ENCODE measurements at places on chromosomes 5 and 9.

DNA sequence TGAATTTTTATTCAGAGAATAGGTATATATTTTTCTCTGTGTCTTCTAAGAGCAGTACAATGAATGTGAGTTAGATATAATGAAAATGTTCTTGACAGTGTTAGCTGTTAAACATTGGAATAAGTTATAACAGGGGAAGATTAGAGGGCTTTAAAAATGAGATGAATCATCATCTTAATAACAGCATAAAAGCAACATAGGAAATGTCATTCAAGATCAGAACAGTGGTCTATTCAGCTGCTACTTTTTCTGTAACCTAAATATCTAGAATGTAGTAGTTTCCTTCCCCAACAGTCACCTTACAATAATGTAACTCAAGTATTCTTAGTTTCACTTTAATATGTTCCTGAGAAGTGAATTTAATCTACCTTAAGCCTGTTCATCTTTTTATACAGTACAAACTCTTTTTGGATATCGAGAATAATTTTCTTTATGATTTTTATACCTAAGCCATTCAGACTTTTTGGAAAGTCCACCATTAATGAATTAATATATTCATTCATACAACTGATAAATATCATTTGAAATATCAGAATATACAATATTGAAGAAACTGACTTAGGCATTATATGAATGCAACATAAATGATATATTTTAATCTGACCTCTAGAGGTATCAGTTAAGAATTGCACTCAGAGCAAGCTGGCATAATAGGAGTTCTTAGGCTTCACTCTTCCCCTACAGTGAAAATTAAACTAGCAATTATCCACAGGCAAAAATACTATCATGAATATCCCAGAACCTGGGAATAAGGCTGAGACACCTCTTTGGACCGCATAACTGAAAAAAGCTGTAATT is 66.1 kb upstream of the EDIL3 start:
- peak; percentile 4 for DNase-seq

- no peak for DNase-seq
These were observed 102.2 kb upstream of the CLINT1 start for GRCh38 chr5:157961176-157961575.

DNA sequence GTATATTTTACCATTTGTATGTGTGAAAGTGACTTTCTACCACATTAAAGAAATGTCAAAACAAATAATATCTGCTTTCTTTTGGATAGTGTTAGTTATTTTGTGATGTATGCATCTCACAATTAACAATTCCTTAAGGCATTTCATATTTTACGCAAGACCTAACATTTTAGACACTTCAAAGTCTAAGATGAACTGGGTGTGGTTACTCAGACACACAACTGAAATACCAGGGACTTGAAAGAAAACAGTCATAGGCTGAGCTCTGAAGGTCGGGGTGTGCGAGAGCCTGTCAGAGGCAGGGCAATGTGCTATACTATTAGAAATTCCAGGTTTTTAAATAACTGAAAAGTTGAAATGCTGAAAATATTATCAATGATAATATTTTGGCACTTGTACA is 44.5 kb upstream of the ZNF622 start:
- no peak for DNase-seq

DNA sequence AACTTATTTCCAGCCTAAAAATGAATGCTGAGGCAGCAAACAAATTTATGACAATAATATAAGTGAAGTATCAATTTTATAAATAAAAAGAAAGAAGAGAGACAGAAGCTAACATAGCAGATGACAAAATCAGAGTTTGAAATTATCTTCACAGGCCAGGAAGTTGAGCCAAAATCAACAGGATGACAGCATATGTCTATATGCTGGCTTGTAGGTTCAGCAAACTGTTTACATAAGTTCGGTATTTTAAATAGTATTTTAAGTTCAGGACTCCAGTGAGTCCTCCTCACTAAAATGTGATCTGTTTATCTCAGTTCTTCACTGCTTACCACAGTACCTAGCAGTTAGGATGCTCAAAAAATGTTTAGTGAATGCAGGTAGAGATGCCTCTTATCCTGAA is 359.6 kb upstream of the SMC2 start:
- no peak for DNase-seq

DNA sequence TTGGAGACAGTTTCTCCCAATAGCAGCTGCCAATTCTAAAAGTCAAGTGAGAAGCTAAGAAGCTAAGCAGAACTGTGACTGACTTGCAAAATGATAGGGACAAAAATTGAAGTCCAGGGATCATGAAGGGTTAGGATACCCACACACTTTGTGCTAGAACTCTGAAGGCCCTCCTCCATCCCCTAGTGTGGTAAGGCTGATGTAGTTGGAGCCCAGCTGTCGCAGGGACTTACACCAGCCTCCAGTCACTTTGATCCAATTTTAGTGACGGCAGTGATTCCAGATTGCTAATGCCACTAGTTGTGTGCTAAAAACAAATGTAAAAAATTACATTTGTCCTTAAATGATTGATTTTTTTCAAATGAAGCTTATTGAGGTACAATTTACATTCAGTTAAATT is 742.7 kb upstream of the ZNF608 start:
- DNase-seq = no peak

GRCh38 chr5:133878236-133878555 is 90.2 kb downstream of the C5orf15 start:
- DNase-seq = no peak

DNA sequence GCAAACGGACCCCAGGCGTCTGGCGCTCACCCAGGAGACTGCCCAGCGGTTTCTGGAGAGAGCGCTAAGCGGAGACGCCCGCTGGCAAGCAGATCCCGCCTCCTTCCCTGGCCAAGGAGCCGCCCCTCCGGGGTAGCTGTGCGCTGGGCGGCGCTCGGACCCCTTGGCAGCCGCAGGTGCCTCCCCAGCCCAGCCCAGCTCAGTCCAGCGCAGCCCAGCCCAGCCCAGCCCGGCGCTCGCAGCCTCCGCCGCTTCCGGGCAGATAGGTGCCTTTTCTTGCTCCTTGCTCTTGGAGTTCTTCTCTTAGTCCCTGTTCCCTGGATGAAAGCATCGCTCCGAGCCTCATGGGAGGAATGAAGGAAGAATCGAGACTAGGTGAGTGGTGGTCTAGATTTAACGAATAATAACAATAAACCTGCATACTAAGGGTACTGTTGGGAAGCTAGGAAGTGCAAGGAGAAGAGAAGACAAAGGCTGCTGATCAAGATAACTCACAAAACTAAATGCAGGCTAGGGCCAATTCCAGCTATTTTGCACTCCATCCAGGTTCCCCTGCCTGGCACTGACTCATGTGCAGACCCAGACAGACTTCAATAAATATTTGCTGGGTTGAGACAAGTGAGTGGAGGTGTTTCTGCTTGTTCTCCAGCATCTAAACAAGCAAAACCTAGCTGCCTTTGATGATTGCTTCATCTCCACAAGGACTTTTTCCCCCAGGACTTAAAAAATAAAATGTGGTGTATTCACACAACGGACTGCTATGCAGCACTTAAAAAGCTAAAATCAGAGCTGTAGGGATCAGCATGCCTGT is at the start of gene STK32A:
Gene STK32A, plus strand, starts transcription at position 202 of the 811 bp plus-strand sequence. CDS start 4,609 bp downstream, outside the sequence.
- DNase-seq = no peak

- DNase-seq = no peak
These were observed 17.8 kb downstream of the TICAM2 start for GRCh38 chr5:115584501-115584900.

GRCh38 chr5:39200081-39200480 is 19.3 kb downstream of the FYB1 start:
- no peak for DNase-seq

- DNase-seq = no peak
These were observed 18.3 kb upstream of the MLLT3 start for GRCh38 chr9:20640331-20641187.

- DNase-seq = no peak
These were observed 14.2 kb upstream of the PPP1R2B start for GRCh38 chr5:156835905-156836304.

DNA sequence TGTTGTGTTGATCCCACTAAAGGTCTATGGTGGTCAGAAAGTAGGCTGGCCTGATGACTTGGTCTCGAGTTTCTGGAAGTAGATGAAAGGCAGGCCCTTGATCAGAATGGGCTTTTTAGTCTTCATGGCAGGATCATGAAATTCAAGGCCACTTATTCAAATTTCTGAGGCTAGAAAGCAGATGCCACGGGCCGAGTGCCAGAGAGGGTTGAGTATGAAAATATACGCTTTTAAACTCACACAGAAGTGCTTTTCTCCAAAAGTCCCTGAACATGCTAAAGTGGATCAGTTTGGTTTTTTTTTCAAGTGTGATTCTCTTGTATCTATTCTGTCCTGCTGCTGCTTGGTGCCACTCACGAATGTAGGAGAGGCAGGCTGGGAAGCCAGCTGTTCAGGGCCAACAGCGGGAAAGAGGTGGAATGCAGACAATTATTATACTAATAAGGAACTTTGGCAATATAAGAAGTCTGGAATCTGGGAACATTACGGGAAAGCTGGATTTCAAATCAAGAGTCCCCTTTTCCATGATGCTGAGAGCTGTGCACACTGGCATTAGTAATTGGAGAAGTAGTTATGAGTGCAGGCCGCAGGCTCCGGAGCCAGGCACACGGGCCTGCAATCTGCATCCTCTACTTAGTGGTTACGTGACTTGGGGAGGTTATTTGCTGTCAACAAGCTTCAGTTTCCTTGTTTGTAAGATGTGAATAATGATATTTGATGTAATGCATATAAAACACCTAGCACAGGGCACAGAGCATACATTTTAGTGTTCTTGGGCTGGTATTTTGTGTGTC is 95.8 kb downstream of the LMNB1 start:
- DNase-seq = no peak

- peak; percentile 35 for DNase-seq
These were observed 78.8 kb downstream of the GIN1 start for GRCh38 chr5:103041071-103041676.

- no peak for DNase-seq
These were observed 160.9 kb downstream of the LPAR1 start for GRCh38 chr9:110877374-110877773.

- DNase-seq = no peak
These were observed 631.8 kb downstream of the BNC2 start for GRCh38 chr9:16238623-16239138.

DNA sequence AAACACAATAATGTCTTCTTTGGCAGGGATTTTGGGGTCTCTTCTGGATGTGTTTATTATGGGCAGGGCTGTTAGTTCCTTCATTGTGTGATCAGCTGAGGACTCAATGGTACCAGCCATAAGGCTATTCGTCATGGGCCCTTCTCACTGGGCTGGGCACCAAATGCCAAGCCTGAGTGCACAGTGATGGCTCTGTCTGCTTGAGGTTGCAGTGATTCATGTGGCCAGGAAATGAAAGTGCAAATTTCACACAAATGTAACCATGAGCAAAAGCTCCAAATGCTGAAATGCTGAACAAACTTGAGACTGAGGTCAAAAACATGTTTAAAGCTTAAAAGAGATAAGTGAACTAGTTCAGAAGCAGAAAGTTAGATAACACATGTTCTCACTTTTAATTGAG is 191.0 kb downstream of the TARS1 start:
- peak; percentile 23 for DNase-seq

DNA sequence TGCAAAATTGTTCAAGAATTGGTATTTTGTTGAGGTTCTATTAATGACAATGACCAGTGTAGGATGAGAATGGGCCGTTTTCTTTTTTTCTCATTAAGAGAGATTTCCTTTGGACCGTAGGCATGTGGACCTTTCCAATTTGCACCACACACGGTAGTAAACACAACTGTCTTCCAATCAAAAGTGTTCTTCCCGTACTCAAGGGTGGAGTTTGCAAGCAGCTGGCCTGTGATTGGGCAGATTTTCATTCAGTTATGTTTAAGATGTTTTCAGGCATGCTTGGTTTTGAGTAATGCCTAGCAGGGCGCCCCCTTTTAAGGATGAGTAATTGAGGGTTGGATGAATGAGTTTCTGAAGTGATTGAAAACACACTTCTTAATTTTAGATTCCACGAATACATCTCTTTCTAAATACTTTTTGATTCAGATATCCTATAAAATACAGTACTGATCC is 2.5 kb downstream of the KDM3B start:
- peak; percentile 83 for DNase-seq

DNA sequence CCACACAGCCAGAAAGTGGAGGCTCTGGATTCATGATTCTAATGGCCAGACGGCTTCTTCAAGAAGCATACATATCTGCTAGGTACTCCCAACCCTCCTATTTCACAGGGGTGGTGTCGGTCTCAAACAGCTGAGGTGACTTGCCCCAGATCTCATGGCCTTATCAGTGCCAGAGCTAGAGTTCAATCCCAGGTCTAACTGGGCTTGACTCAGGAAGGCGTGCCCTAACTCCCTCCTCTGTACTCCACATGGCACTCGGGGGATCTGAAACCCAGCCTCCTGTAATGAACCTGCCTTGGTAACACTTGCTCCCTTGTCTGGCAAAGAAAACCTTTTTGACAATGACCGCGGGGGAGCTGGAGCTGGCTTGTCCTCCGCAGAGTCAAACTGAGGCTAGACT is 2.1 kb downstream of the QRFP start:
- no peak for DNase-seq

DNA sequence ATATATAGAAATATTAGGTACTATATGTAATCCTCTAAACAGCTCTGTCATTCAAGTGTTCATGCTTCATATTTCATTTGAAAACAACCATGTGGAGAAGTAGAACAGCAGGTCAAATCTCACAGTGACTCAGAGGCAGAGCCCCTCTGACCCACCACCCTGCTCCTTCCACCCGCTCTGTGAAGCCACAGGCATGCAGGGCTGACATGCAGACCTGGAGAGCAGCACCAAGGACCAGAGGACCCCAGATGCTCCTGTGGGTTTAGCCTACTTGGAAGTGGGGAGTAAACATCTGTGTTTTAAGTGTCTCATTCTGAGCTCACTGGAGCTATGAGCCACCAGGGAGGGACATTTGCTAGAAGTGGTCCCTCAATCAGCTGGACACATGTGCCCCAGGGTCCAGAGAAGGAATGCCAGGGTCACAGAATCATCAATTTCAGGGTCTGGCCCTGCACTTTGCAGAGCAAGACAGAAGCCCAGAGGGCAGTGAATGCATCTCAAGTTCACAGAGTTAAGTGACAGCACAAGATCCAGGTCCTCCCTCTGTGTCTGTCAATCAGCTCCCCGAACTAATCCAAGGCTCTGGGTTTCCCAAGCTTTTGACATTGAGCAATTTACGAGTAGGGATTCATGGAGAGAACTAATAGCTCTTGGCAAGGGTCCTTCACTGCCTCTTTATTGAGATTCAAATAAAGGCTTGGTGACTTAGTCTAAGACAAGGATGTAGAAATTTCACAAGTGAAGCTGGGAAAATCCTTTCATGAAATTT is 441.1 kb downstream of the SEMA5A start:
- DNase-seq = no peak

DNA sequence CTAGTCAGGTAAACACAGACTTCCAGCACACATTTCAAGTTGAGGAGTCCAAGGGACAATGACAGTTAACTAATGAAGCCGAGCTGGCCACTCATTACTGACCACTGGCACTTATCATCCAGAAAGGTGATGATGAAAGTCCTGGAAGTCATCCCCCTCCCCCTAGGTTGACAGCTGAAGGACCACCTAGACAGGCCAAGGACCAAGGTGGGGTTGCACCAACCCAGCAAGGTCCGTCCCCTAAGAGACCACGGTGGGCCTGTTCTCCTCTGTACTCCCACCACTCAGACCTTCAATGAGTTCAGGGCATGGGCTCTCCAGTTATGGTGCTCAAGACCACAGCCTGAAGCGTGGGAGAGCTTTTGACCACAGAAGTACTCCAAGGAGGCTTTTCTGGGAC is 13.2 kb downstream of the P4HA2 start:
- DNase-seq = no peak

GRCh38 chr9:79007701-79008483 is 563.9 kb upstream of the TLE4 start:
- DNase-seq = no peak

Measured in stromal cell of bone marrow (primary cell).